NCI-H2171 treated with DMSO at 0.1 percent for 48 hours (cell line): ENCODE measurements at places on chromosomes 1 and 21.

DNA sequence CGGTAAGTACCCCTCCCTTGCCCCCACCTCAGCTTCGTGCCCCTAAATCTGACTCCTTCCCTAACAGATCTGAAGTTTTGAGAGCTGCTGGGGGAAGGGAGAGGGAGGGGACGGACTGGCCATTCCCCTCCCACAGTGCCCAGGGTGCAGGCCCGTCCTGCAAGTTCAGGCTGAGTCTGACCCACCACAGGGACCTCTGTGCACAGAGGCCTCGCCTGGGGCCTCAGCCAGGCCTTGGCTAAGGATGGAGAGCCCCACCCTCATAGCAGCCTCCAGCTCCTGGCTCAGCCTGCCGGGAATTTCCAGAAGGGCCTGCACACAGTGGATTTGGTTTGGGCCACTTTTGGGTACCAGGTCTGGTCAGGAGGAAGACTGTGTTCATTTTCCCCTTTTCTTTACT is 31.2 kb upstream of the TNFRSF1B start:
- DNase-seq = no peak

- DNase-seq = no peak
Measured at GRCh38 chr1:26863685-26864077, 732 bp downstream of the SFN start.

DNA sequence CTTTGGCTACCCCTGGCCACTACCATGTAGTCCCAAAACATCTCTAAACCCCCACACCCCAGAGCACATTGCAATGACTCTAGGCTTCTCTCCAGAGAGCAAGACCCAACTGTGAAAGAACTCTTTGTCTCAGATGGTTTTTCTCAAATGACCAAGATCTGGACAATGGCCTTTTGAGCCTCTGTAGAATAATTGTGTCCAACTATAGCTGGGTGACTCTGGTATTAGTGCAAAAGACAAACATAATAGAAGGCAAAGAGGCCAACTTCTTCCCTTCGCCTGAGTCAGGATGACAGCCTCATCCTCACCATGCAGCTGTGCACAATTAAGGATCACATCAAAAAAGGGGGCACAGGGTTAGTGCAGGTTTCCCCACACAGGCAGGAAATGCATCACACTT is 139.6 kb downstream of the BRINP2 start:
- DNase-seq = no peak

- peak; percentile 58 for DNase-seq
Measured at GRCh38 chr1:30726236-30726635, 2.9 kb upstream of the MATN1 start.

DNA sequence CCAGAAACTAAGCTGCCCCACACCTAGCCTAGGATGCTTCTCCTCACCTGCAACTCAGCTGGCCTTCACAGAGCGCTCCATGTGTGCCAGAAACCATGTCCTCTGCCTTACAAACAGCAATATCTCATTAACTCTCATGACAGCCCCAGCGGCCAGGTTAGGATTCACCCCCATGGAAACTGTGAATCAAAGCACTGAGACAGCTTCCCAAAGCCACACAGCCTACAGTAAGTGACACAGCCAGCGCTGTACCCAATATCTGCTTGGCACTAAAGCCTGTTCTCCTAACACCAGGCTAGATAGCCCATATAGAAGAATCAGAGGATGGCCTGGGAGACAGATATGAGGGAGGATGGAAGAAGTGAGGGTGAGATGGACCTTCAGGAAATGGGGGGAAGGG is 13.5 kb downstream of the KCNN3 start:
- DNase-seq = no peak

GRCh38 chr1:85228972-85229371 is 28.2 kb upstream of the SYDE2 start:
- DNase-seq = no peak

DNA sequence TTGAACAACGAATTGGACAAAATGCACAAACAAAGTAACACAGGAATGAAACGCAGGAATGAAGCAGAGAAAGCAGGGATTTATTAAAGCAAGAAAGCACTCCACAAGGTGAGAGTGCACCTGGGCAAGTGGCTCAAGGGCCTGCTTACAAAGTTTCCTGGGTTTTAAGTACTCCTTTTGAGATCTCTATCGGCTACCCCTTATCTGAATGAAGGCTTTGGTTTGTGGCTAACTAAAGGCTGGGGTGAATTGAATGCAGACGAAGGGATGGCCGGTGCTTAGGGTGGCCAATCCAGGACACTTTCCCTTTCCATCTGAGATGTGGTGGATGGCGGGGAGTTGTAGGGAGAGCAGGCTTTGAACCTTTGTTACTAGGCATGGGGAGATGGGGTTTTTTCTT is 151.4 kb upstream of the KIAA0040 start:
- DNase-seq = no peak

DNA sequence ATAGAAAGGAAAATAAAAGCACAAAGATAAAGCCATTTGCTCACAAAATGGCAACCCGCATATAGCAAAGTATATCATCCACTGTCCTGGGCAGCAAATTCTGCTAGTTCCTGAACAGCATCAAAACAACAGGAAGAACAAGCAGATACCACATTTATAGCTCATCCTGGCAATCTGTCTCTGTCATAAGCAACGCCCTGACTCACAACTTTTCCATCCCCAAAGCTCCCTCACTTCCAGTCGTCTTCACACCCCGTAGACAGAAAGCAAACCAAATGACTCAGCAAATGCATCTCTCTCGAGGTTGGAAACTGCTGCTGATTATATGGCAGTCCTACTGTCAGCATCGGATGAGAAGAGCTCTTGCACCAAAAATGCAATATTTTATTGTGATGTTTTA is 65.8 kb downstream of the AK5 start:
- peak; percentile 53 for DNase-seq

DNA sequence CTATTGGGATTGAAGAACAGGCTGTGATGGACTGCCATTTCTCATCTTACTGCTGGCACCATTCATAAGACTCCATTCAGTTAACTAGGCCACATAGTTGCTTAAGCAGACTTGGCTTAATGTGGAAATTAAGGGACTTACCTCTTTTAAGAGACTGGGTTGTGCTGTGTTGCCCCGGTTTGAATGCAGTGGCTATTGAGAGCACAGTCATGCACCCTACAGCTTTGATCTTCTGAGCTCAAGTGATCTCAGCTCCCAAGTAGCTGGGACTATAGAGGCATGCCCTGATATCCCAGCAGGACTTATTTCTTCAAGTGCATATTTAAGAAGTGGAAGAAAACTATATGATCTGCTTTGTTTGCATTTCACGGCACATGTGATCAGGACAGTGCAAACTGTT is 181.1 kb downstream of the RASAL2 start:
- DNase-seq = no peak

DNA sequence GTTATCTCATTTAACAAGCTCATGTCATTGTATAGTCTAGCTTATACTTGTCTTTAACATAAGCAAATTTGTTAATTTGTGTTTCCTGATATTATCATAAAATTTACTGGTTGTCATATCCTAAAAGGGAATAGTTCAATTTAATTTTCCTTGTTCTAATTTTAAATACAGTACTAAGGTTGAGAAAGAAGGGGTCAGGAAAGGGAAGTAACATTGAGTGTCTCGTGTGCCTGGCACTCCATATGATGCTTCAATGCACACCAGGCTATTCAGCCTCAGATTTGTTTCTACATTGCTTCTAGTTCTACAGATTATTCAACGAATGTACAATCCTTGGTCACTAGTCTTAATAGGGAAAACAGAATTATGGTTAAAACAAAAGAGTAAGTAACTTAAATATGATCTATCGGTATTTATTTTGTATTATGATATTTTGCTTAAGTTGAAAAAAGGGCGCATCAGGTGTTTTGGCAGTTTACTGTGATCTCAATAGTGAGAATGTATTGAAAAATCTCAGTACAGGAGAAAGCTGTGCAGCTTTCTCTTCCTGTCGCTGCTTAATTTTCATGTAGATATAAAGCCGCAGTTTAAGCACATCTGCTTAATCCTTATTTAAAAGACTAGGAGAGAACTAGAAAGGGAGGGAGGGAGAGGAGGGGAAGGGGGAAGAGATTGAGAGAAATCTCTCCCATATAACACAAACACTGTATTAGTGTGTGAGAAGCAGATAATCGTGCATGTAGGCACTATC is 13.0 kb downstream of the PTPRC start:
- no peak for DNase-seq
